GM12892 (cell line): ENCODE measurements at places on chromosomes 16 and 17.

- no peak for DNase-seq
Observed at GRCh38 chr17:8186787-8187516, 3.0 kb downstream of the BORCS6 start.

GRCh38 chr17:73248532-73248931 is 13.1 kb downstream of the CPSF4L start:
- no peak for DNase-seq

DNA sequence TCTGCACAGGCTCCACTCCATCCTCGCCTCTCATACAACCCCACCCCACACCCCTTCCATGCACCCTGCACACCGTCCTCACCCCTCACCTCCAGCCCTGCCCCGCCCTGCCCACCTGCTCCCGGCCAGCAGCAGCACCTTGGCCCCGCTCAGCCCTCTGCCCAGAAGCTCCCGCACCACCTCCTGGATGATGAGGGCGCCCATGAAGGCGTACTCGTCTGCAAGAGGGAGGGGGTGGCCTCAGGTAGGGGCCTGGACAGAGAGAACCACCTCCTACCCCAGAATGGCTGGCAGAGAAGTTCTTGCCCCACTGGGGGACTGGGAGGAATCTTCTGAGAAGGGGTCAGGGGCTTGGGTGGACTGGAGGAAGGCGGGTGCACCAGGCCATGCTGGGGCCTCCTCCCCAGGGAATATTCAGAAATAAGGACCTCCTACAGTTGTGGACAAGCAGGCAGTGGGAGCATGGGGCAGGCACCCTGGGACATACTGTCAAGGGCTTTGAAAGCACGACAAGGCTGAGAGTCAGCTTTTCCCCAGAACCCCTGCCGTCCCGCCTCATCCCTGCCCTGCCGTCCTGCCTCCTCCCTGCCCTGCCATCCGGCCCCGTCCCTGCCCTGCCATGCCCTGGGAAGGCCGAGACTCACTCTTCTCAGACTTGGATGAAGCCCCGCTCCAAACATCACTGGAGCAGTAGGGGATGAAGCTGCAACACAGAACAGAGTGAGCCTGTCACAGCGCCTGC is 3.1 kb downstream of the NOTUM start:
- no peak for DNase-seq

- DNase-seq = no peak
Observed at GRCh38 chr17:51947160-51947735, 211.3 kb downstream of the CA10 start.

GRCh38 chr17:8186446-8186786 is 3.6 kb downstream of the BORCS6 start:
- no peak for DNase-seq

DNA sequence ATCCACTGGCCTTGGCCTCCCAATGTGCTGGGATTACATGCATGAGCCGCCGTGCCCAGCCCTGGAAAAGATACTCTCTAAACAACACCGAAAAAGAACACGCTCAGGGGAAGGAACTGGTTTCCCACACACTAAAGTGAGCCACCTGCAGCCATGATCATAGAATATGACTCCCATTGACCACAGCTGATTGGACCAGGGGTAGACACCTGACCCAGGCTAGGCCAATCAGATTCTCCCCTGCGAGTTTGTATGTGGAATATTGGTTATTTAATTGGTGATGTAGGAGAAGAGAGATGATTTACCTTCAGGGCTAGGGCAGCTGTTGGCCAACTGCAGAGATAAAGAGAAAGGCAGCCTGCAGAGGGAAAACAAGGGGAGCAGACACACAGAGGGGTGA is 9.0 kb upstream of the GGA2 start:
- DNase-seq = no peak

DNA sequence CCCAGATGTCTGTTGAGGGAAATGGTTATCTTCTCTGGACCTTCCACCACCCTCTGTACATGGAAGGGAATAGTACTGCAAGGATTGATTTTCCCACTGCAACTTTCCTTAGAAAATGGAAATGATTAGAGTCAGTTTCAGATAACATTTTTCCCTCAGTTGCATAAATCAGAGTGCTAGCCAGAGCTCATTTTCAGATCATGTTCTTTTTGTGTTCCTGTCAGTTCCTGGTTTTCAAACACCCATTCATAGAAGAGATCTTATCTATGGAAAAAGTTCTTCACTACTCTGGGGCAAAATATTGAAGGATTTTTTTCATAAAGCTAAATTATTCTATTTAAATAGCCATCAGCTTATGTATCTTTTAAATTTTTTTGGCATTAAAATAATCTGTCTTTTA is 11.7 kb upstream of the COX10 start:
- DNase-seq = no peak

DNA sequence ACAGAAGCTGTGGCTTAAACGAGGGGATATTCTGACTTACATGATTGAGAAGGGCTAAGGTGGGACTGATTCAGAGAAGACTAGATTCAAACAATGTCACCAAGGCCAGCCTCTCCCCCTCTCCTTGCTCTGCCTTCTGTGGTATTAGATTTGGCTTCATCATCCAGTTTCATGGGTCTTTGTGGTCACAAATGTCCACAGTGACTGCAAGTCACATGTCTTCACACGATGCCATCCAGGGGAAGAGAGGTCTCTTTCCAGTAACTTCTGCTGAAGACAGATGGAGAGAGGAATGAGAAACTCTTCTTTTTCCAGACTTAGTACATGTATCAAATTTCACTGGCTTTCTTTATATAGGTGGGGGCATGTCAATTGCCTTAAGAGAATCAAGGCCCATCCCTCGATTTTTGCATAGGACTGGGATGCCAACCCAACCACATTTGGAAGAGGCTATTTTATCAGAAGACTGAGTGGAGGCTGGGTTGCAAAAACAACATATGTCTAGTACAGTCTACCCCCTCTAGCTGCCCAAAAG is 57.3 kb upstream of the HNF1B start:
- DNase-seq = no peak

DNA sequence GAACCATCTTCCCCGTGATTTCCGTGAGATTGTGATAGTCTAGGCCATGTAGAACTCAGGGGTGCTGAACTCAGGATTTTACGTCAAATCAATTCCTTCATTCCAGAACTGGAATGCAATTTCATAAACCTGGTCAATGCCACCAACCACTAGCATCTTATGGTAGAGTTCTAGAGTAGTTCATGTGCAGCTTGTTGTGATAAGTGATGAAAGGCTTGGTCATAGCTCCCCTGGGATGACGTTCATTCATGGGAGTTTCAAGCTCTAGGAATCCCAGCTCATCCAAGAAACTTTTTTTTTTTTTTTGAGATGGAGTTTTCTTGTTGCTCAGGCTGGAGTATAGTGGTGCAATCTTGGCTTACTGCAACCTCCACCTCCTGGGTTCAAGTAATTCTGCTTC is 3.7 kb upstream of the DPEP2 start:
- DNase-seq = no peak

DNA sequence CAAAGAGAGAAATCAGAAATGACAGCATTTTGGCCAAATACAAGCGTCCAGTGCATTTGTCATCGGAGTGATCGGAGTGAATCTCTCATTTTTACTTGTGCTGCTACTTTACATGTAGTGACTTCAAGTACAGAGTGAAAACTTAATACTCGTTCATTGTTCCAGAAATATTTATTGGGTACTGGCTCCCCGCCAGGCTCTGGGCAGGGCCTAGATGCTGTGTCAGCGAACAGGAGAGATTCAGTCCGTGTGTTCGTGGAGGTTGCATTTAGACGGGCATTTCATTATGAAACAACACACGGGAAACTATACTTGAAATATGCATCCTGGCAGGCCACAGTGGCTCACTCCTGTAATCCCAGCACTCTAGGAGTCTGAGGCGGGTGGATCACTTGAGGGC is 727.2 kb upstream of the RBFOX1 start:
- DNase-seq = no peak

- no peak for DNase-seq
Observed at GRCh38 chr16:9128346-9129342, 37.2 kb downstream of the HAPSTR1 start.

DNA sequence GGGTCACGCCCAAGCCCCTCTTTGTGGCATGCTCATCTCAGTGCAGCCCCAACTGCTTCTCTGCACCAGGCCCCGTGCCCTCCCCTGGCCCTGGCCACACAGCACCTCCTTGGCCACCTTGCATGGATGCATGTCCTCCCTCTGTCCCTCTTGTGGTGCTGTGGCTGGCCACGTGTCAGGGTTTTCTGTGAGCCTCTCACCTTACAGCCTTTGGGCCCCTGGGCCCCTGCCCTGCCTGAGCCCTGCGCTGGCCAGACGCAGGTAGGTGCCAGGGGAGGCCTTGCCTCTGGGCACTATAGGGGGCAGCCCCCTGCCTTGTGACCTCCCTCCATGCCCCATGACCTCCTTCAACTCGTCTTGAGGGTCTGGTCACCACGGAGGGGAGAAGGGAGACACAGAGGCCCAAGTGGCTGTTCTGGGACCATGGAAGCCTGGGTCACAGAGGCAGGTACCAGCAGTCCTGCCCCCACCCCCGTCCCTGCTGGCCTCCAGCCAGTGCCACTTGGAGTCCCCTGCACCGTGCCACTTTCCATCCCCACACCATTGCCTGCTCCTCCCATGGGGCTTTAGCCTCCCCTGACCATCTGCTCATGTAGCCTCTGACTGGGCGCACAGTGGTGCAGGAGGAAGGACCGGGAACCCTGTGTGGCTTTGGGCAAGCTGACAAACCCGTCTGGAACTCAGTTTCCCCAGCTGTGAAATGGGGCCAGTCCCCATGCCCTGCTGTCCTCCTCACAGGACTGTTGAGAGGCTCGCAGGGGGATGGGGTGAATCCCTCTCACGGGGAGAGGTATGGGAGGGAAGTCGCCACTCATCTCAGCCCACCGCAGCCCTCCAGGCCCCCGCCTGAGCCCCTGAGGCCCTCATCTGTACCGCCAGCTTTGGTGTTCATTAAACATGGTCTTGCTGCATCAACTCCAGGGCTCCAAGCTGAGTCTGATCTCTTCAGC is 11.5 kb upstream of the ATP6V0C start:
- no peak for DNase-seq

- no peak for DNase-seq
Observed at GRCh38 chr17:35185849-35186248, 8.3 kb downstream of the SLC35G3 start.
